Ascending aorta (tissue), 2 donors: ENCODE measurements at places on chromosomes 5 and 9.

DNA sequence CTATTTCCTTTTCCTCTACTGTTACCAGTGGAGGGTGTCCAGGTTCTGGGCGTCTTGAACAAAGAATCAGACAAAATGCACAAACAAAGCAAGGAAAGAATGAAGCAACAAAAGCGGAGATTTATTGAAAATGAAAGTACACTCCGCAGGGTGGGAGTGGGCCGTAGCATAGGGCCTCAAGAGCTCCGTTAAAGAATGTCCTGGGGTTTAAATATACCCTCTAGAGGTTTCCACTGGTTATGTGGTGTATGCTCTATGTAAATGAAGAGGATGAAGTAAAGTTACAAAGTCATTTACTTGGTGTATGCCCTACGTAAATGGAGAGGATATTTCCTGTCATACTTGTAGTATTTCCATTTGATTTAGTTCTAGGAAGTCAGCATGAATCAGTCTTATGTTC lies 113.5 kb upstream of the MRPS30 start:
- no peak for DNase-seq

DNA sequence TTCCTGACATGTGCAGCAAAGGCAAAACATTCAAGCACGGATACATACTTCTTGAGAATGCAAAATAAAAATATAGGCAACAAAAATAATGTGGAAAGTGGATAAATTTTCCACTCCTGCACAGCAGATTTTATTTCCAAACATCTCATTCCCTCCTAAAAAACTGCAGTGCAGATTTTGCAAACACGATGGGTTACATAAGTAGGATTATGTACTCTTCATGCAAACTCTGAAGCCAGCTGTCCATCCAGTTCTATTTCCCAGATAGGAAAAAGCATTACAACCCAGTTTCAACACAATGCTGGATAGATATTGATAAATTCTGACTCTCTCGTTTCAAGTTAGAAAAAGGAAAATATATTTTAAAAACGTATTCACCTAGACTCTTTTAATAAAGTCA lies 52.7 kb upstream of the CCNG1 start:
- DNase-seq, result no peak

- no peak for DNase-seq
Observed at GRCh38 chr9:37956904-37957663, 53.2 kb upstream of the SLC25A51 start.

- DNase-seq, result no peak
Observed at GRCh38 chr5:31433229-31433628, 98.7 kb downstream of the DROSHA start.

DNA sequence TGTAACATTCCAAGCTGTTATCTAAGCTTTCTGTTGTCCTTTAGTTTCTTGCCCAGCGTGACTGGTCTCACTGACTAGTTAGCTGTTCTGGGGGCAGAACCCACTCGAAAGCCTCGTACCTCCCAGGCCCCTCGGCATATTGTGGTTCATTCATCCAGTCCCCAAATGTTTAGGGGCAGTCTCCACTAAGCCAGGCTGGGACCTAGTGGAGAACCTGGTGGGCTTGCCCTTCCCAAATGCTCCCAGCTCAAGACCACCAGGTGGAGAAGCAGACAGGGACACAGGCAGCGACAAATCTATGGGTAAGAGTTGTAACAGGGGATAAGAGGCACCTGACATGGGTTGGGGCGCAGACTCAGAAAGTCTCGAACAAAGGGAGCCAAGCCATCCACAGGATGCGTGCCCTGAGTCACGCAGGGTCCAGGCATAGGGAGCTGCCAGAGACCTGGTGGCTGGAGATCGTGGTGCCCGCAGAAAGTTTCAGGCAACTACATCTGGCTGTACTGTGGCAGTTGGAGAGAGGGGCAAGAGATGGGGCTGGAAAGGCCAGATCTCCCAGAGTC lies 851 bp upstream of the EEIG1 start:
- DNase-seq, result no peak

- no peak for DNase-seq
Observed at GRCh38 chr5:154778534-154778933, 23.4 kb downstream of the LARP1 start.

- no peak for DNase-seq
Observed at GRCh38 chr9:4174546-4175175, 125.2 kb downstream of the GLIS3 start.

DNA sequence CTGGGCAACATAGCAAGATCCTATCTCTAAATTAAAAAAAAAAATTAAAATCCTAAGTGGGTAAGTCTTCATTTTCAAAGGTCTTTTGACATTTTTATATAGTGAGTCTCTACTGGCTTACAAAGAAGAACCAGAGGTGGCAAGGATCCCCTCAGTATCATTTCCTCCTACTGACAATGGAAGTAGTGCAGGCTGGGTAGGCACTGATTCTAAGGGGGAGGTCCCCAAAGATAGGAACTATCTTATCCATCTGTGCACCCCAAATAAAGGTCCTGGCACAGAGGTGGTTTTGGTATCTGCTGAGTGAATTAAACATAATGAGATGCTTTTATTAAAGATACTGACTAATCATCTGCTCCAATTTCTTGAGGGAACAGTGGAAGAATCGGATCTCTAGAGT lies 4.2 kb downstream of the FAM193B start:
- no peak for DNase-seq

- no peak for DNase-seq
Observed at GRCh38 chr9:105975886-105976645, 281.7 kb downstream of the TMEM38B start.

DNA sequence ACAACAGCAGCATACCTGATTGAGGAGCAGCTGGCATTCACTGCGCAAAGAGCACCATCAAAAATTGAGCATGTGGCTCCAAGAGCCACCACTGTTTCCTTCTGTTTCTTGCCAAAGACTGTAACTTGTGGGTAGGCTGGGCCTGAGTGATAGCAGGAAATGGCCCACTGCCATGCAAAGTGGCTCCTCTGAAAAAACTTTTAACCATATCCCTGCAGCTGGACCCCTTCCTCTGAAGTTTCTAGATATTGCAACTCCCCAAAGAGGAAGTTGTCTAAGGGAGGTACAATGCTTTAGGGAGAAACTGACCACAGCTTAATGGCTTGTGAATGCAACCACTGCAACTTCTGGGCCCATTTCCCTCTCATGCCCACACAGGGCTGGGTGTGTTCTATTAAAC lies 355.4 kb upstream of the PDE4D start:
- DNase-seq, result no peak

DNA sequence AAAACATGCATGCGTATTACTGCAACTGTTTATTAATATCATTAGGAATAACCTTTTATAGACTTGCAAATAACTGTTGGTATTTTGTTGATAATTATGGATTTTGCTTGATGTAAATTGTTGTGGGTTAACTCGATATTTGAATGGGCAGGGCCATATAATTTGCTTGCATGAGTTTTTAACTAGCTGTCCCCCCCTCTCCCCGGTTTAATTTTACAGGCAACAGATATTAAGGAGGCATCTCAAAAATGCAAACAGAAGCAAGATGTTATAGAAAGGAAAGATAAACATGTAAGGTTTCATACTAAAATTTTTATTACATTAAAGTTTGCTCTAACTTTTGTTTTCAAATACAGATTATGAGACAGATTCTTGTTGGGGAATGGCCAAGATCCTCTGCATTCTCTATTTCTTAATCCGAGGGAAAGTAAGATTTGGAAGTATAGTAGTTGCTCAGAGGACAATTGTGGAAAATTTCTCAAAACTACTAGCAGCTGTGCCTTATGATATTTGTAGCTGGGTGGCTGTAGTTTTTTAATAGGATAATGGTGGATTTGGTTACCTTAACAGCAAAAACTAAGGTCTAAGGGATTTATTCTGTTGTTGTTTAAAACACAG lies 27.3 kb downstream of the SMC5 start:
- DNase-seq, result no peak

DNA sequence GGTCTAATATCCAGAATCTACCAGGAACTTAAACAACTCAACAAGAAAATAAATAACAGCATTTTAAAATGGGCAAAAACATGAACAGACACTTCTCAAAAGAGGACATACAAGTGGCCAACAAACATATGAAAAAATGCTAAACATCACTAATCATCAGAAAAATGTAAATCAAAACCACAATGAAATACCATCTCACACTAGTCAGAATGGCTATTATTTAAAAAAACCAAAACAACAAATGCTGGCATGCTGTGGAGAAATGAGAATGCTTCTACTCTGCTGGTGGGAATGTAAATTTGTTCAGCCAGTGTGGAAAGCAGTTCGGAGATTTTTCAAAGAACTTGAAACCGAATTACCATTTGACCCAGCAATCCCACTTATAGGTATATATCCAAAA lies 63.1 kb downstream of the ADAMTS6 start:
- DNase-seq, result no peak

- DNase-seq, result no peak
Observed at GRCh38 chr5:112915831-112916230, 6.2 kb downstream of the REEP5 start.

DNA sequence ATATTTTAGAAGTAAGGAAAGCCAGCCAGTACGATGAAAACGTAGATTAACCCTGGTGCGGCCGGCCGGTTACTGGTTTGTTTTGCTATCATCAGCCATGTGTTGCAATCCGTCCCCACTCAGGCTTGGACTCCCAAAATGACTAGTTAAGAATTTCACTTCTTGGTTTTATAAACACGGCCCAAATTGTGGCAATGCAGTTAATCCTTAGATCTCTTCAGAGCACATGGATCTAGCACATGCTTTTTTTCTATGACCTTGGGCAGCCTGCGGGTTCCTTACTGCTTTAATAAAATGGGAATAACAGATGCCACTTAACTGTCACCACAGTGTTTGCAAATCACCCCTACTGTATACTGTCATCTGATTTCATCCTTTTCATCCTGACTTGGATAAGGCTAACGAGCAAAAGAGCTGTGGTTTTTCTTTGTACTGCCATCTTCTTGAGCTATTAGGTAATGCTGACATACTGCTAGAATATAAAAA lies 1.5 kb downstream of the NDFIP1 start:
- DNase-seq, result peak; percentile 72

GRCh38 chr9:93899609-93900435 lies 55.3 kb downstream of the BARX1 start:
- peak; percentile 31 for DNase-seq

DNA sequence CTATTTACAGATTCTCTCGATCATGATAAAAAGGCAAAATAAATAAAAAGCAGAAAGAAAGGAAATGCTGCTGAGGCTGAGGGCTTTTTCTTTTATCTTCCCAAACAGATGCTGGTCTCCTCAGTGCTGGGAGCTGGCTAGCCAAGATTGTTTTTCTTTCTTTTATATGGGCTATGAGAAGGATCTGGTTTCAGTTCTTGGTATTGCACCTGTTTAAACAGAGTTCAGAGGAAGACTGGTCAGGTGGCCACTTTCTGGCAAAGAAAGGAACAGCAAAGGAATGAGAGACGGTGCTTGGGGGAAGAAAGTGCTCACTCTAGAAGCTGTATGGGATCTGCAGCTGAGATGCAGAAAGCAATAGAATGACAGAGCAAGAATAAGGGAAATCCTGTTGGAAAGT lies 88.9 kb downstream of the SLF1 start:
- no peak for DNase-seq
